ENCODE measurements at places on chromosomes 5 and 9.

DNA sequence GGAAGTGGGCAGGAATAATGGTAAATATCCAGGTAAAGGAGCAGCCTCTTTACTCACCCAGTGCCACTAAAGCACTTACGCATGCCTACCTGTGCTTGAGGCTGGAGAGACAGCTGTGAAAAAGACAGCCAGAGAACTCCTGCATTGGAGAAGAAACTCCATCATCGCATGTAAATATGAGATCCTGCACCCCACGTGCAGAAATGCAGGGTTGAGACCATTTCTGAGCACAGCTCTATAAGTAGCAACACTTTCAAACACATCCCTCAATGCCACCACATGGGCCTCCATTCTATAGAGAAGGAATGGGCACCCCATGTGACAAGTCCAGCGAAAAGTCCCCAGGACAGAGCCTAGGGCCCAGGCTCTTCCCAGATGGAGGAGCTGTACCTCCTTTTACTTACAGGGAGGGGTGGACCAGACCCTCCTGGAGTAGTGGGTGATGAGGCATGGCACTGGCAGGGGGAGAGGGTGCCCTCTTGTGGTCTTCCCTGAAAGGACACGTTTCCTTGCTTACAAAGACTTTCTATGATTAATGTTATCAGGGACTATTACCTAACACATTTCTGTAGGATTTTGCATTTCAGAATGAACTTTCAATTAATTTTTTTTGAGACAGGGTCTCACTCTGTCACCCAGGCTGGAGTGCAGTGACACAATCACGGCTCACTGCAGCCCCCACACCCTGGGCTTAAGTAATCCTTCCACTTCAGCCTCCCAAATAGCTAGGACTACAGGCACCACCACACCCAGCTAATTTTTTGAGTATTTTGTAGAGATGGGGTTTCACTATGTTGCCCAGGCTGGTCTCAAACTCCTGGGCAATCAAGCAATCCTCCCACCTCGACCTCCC is 55.3 kb upstream of the IL17B start:
- peak; percentile 82 for DNase-seq

- DNase-seq = no peak
Observed at GRCh38 chr5:72307573-72307967, 12.5 kb downstream of the MRPS27 start.

GRCh38 chr5:79464695-79465332 is 49.1 kb downstream of the HOMER1 start:
- peak; percentile 16 for DNase-seq

GRCh38 chr5:17831279-17831678 is 197.0 kb downstream of the TAF11L14 start:
- peak; percentile 10 for DNase-seq

GRCh38 chr9:93419023-93419422 is 32.5 kb upstream of the FAM120A start:
- no peak for DNase-seq

GRCh38 chr5:176533390-176533789 is 3.8 kb downstream of the RNF44 start:
- DNase-seq = no peak

- no peak for DNase-seq
Observed at GRCh38 chr9:27349698-27350080, 52.7 kb upstream of the EQTN start.

DNA sequence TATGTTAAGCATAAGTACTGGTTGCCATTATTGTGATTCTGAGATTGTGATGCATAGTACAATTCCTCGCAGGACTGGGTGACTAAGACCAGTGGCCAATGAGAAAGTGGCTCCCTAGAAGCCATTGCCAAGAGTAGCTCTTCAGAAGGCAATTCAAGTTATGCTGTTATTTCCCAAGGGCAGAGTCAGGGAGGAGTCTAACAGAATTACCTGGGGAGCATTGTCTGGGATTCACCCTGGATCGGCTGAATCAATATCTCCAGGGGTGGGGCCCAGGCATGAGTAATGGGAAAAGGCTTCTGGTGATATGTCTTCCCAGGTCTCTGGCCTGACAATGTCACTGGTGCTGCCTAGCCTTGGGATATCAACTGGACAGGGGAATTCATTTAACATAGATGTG is 10.9 kb upstream of the ARHGEF28 start:
- no peak for DNase-seq

DNA sequence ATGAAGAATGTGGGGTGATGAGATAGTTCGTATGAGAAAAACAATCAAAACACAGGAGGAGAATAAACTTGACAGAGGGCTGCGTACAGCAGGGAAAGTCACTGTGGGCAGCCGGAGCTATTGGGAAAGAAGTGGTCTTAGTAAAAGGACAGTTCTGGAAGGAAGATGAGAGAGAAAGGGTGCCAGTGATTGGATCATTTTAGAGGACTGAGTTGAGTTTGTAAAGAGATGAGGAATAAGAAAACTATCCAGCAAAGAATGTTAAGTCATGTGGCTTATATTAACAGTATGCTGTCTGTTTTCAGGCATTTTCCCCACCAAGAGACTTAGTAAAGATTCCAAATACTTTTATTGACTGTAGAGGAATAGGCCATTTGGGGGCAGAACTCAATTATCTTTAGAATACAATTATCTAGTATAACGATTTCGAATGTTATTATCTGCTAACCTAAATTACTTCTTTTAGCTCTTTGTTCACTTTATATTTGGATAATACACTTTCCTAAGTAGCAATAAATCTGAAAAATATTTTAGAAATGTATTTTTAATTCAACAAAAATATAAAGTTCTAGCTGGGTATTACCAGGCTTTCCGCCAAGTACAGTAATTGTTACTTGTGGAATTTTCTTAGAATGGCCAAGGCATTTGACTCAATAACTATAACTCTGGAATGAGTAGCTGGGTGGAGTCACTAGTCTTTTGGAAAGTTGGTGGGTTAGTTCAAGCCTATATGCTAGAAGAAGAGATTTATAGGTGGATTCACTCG is 15.5 kb upstream of the LOX start:
- DNase-seq = no peak

DNA sequence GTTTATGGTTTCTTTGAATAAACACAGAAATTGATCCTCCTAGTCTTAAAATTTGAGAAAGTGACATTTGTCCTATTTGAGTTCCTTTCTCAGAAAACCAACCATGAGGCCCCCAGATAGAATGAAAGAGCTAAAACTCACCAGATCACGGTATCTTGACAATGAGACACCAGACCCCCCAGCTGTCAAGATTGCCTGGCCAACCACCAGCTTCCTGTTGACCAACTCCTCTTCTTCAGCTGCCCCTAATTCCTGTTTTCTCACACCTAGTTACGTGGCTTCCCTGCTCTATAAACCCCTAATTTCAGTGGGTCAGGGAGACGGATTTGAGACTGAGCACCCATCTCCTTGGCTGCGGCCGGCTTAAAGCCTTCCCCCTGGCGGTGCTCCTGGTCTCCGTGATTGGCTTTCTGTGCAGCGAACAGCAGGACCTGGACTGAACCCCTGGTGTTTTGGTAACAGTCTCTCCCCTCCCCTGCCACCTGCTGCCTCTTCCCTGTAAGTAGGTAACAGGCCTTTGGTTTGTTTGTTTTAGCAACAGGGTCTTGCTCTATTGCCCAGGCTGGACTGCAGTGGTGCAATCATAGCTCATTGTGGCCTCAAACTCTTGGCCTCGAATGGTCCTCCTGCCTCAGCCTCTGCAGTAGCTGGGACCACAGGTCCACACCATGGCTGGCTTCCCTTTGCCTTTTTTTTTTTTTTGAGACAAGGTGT is 4.8 kb upstream of the ENTPD2 start:
- no peak for DNase-seq

GRCh38 chr9:134916161-134916665 is 1.5 kb downstream of the FCN1 start:
- no peak for DNase-seq

All from SK-N-DZ (cell line).